ENCODE measurements at places on chromosomes 12 and 14. TPM values are rescaled to one million over a fixed set of nuclear protein-coding genes. Genes with fewer than 3 reads are reported as not detected.

The CLIP1 gene
- total RNA-seq: 74.1 TPM

The KLRC4 gene
- total RNA-seq: not detected

The DPF3 gene
- 1.1 TPM for total RNA-seq

The PTGDR gene
- total RNA-seq: not detected

The ASCL1 gene
- not detected for total RNA-seq

The FAM186B gene
- 0.27 TPM for total RNA-seq

The OTX2 gene
- not detected for total RNA-seq

The CD4 gene
- 0.72 TPM for total RNA-seq

DNA sequence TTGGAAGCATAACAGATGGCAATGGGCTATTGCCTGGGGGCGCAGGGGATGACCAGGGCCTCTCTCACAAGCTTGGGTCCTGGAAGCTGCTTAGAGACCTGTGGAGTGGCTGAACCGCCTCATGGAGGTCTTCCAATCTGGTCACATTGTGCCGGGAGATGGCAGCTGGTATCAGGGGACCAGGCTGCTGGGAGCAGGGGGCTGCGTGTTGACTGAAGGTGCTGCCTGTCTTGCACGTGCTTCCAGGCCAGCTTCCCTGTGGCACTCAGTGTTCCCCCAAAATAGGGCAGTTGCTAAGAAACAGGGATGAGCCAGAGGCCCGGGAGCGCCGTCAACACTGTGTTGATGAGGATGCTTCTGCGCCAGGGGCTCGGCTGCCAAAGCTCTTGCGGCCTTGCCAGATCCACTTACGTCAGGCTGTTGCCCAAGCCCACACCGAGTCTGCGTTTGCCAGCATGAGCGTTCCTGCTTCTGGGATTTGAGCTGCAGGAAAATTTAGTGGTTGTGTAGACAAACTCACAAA lies 39.8 kb downstream of the ELK3 start:
- H3K4me3 ChIP-seq: no peak overlapping the region
- no peak for DNase-seq
- H3K27me3 ChIP-seq: no peaks in the 10 kb centered on the region
- H3K27ac ChIP-seq: no peak overlapping the region
- H3K4me1 ChIP-seq: peaks cover 52% of the 10 kb centered on the region

DNA sequence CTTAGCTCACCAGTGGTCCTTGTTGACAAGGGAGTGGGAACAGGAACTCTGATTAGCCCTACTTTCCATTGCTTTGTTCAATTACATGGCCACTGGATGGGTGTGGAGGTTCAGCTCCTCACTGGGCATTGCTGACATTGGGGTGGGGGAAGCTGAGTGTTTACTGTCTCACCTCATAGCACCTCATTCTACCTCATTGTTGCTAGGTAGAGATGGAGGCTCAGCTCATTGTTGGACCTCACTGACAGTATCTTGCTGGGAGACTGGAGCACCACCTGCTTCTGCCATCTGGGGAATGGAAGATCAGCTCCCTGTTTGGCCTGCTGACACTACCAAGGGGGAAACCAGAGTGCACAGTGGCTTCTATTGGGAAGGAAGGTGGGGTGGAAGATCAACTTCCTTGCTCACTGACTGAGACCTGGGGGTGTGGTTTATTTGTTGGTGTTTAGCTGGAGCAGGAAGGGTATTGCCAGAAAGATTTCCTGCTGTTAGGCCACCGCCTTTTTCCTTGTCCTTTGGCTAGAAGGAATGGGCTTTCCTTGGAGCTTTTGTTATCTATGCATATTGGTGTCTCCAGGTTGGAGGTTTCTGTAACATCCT lies 1.3 kb upstream of the OR4E2 start:
- H3K27ac ChIP-seq: no peak overlapping the region
- H3K4me3 ChIP-seq: no peak overlapping the region
- DNase-seq: no peak
- H3K27me3 ChIP-seq: peaks cover 13% of the 10 kb centered on the region

DNA sequence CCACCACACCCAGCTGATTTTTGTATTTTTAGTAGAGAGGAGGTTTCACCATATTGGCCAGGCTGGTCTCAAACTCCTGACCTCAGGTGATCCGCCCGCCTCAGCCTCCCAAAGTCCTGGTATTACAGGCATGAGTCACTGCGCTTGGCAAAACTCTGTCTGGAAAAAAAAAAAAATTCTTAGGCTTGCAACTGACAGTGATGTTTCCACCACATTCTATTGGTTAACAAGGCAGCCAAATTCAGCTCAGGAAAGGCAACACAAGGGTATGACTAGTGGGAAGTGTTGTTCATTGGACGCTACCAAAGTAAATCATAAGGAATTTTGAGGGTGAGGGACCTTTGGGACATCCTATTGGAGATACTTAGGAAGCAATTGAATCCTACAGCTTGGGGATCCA lies 2.9 kb upstream of the SBNO1 start:
- H3K27ac ChIP-seq: no peak overlapping the region
- peaks cover 17% of the 10 kb centered on the region for H3K4me1 ChIP-seq
- no peak for DNase-seq

GRCh38 chr12:64147011-64147631 lies 75.0 kb downstream of the KICS2 start:
- no peak for DNase-seq
- peaks cover 20% of the 10 kb centered on the region for H3K36me3 ChIP-seq
- H3K27ac ChIP-seq: no peak overlapping the region
- H3K4me3 ChIP-seq: no peak overlapping the region

- H3K27ac ChIP-seq: peak overlapping the region; percentile 83
- DNase-seq: no peak
- no peaks in the 10 kb centered on the region for H3K36me3 ChIP-seq
- no peak overlapping the region for H3K4me3 ChIP-seq
- no peaks in the 10 kb centered on the region for H3K27me3 ChIP-seq
- peaks cover 45% of the 10 kb centered on the region for H3K4me1 ChIP-seq
Observed at GRCh38 chr14:31881531-31882310, 195.4 kb upstream of the ARHGAP5 start.

GRCh38 chr12:1915082-1915968 lies 3.1 kb downstream of the CACNA2D4 start:
- peaks cover 9% of the 10 kb centered on the region for H3K27me3 ChIP-seq
- H3K36me3 ChIP-seq: no peaks in the 10 kb centered on the region
- H3K27ac ChIP-seq: no peak overlapping the region
- DNase-seq: no peak

GRCh38 chr14:62546862-62547474 lies 498.3 kb downstream of the KCNH5 start:
- H3K36me3 ChIP-seq: no peaks in the 10 kb centered on the region
- H3K27ac ChIP-seq: no peak overlapping the region
- no peaks in the 10 kb centered on the region for H3K4me1 ChIP-seq
- no peak overlapping the region for H3K4me3 ChIP-seq

DNA sequence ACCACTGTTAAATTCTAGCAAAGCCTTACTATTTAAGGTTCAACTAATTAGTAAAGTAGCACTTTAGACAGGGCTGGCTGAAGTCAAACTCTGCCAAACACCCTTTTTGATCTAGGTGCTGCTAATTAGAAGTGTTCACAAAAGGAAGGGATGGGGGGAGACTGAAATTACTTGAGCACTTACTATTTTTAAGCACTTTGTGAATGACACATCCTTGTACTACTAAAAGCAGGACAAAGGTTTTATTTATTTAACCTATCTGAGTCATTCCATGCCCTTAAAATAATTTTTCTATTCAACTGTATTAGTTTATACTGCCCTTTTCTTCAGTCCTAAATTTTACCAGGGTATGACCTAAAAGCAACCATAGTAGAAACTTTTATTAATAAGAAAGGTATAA lies 20.1 kb downstream of the MBIP start:
- H3K4me3 ChIP-seq: no peak overlapping the region
- H3K27ac ChIP-seq: no peak overlapping the region
- peaks cover 22% of the 10 kb centered on the region for H3K4me1 ChIP-seq
- no peak for DNase-seq
- peaks cover 27% of the 10 kb centered on the region for H3K36me3 ChIP-seq

DNA sequence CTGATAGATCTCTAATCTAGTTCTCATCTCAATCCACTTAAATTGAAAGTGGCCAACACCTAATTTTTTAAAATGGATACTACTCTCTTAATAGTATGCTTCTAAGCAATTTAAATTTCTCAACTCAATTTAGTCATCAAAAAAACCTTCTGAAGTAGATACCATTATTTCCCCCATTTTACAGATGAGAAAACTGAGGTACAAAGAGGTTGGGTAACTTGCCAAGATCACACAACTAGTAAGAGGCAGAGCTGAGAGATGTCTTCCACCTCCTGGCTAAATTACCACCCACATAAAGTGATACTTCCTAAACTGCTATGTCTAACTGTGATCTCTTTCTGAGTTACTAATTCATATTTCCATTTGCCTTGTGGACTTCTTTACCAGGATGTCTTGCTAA lies 6.6 kb downstream of the EXOC5 start:
- no peaks in the 10 kb centered on the region for H3K27me3 ChIP-seq
- H3K4me3 ChIP-seq: no peak overlapping the region
- H3K27ac ChIP-seq: no peak overlapping the region
- no peaks in the 10 kb centered on the region for H3K36me3 ChIP-seq
- DNase-seq: no peak
- H3K4me1 ChIP-seq: peaks cover 42% of the 10 kb centered on the region

- no peak overlapping the region for H3K4me3 ChIP-seq
- H3K27me3 ChIP-seq: no peaks in the 10 kb centered on the region
- H3K36me3 ChIP-seq: no peaks in the 10 kb centered on the region
- H3K4me1 ChIP-seq: no peaks in the 10 kb centered on the region
- DNase-seq: no peak
Observed at GRCh38 chr12:59808317-59808910, 212.6 kb downstream of the SLC16A7 start.

DNA sequence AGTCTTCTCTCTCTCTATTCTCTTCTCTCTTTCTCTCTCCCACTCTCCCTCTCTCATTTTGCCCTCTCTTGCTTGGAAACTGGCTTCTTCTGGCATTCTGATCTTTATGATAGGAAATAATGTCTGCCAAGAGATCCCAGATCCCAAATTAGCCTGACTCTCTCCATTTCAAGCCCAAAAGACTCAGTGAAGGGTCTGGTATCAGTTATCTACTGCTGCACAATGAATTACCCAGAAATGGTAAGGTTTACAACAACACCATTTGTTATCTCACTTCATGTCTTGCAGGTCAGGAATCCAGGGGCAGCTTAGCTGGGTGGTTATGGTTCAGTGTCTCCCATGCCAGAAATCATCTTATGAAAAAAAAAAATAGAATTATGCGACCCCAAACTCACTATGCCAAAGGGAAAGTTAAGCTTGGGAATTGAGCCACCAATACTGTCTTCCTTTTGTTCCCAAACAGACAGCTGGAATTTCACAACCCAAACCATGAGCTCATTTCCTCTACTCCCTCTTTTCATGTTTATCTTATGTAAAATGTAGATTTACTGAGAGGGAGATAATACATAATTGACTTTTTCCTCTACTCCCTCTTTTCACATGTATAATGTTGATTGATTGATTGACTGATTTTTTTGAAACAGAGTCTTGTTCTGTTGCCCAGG lies 67.8 kb upstream of the FICD start:
- no peak overlapping the region for H3K27ac ChIP-seq
- no peak overlapping the region for H3K4me3 ChIP-seq
- H3K36me3 ChIP-seq: no peaks in the 10 kb centered on the region
- H3K4me1 ChIP-seq: peaks cover 18% of the 10 kb centered on the region
- H3K27me3 ChIP-seq: peaks cover 8% of the 10 kb centered on the region
- DNase-seq: no peak

DNA sequence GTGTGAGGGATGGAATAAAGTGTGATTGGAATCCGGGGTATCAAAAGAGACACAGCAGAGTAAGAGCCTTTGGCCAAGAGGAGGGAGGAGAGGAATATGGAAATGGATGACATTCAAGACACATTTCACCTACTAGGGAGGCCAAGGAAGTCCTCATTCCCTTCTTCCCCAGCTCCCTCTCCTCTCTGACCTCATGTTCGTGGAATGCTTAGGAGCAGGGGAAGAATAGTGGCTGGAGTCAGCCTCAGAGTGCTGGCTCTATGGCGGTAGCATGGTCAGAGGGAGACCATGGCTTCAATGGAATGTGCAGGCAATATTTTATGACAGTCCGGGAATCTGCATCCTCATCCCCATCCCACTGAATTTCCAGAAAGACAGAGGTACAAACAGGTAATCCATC lies 196.6 kb downstream of the EGLN3 start:
- H3K27me3 ChIP-seq: no peaks in the 10 kb centered on the region
- DNase-seq: no peak
- H3K4me3 ChIP-seq: no peak overlapping the region
- H3K27ac ChIP-seq: peak overlapping the region; percentile 18
- peaks cover 4% of the 10 kb centered on the region for H3K36me3 ChIP-seq

- peaks cover 53% of the 10 kb centered on the region for H3K4me1 ChIP-seq
- H3K27me3 ChIP-seq: no peaks in the 10 kb centered on the region
- H3K36me3 ChIP-seq: no peaks in the 10 kb centered on the region
Observed at GRCh38 chr12:14774906-14775635, 28.2 kb downstream of the WBP11 start.

Measured in chondrocyte (in vitro differentiated cells).